CD8-positive, alpha-beta T cell (primary cell): ENCODE measurements at places on chromosomes 3 and 15. TPM values are rescaled to one million over a fixed set of nuclear protein-coding genes. Genes with fewer than 3 reads are reported as not detected.

Gene GPR171
- total RNA-seq, result 13.4 TPM

Gene CPEB1
- 0.53 TPM for total RNA-seq

Gene CCDC54
- not detected for total RNA-seq

Gene BFSP2
- not detected for total RNA-seq

Gene CLRN1
- not detected for total RNA-seq

Gene GOLIM4
- total RNA-seq, result 0.47 TPM

Gene LRRN1
- total RNA-seq, result 1.2 TPM

Gene TGM5
- total RNA-seq, result not detected

Gene LRRC2
- total RNA-seq, result 0.75 TPM

Gene FOXL2
- not detected for total RNA-seq

Gene ATP13A4
- total RNA-seq, result 1.8 TPM

Gene GOLGA8M
- total RNA-seq, result 2.2 TPM

Gene MUC13
- total RNA-seq, result 0.33 TPM

Gene STOML1
- total RNA-seq, result 2.5 TPM

Gene GPR149
- not detected for total RNA-seq

Gene FBXL2
- not detected for total RNA-seq

Gene STARD9
- total RNA-seq, result 9.0 TPM

Gene OR5K2
- not detected for total RNA-seq

Gene CHRNA5
- 0.56 TPM for total RNA-seq

Gene UNC13C
- total RNA-seq, result not detected

Gene AGTR1
- not detected for total RNA-seq

Gene RPL22L1
- 54.3 TPM for total RNA-seq

Gene ILDR1
- not detected for total RNA-seq

Gene CPN2
- total RNA-seq, result not detected

Gene A4GNT
- total RNA-seq, result not detected

Gene EIF4E3
- 33.0 TPM for total RNA-seq

Gene ACKR2
- total RNA-seq, result 0.44 TPM
